ENCODE measurements at places on chromosomes 12 and 14.

DNA sequence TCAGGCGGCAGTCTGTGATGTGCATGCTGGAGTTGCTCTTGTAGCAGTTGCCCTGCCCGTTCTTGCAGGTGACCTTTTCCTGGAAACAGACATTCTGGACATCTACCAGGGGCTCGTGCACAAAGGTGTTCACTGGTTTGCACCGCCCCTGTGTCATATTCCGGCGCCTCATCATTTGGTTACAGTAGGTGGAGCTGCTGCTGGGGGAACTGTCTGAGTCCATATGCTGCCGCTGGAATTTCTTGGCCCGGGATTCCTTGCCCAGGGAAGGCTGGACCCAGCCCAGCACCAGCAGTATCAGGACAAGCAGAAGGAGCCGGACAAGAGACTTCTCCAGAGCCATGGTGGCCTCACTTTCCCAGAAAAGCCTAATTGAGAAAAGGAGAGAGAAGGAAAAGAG is 918 bp downstream of the RNASE1 start:
- no peak for DNase-seq

GRCh38 chr12:122374707-122375106 is 47.8 kb downstream of the CLIP1 start:
- DNase-seq: no peak

GRCh38 chr14:23013054-23013748 is 3.3 kb upstream of the C14orf93 start:
- DNase-seq: no peak

- no peak for DNase-seq
These were observed 25.9 kb downstream of the ARHGAP5 start for GRCh38 chr14:32102968-32103367.

DNA sequence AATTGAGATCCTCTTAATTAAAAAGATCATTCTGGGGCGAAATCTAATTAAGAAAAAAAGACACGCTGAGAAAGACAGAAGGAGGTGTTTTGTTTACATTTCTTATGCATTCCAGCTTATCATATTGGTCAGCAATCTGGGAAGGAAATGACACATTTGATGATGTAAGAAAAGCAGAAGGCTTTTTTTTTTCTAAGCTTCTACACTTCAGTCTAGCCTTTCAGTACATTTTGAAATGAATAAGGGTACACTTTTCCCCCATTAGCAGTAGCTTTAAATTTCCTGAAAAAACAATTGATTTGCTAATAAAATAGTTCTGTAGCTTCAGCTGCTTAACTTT is 5.9 kb upstream of the GSC start:
- peak; percentile 26 for DNase-seq

DNA sequence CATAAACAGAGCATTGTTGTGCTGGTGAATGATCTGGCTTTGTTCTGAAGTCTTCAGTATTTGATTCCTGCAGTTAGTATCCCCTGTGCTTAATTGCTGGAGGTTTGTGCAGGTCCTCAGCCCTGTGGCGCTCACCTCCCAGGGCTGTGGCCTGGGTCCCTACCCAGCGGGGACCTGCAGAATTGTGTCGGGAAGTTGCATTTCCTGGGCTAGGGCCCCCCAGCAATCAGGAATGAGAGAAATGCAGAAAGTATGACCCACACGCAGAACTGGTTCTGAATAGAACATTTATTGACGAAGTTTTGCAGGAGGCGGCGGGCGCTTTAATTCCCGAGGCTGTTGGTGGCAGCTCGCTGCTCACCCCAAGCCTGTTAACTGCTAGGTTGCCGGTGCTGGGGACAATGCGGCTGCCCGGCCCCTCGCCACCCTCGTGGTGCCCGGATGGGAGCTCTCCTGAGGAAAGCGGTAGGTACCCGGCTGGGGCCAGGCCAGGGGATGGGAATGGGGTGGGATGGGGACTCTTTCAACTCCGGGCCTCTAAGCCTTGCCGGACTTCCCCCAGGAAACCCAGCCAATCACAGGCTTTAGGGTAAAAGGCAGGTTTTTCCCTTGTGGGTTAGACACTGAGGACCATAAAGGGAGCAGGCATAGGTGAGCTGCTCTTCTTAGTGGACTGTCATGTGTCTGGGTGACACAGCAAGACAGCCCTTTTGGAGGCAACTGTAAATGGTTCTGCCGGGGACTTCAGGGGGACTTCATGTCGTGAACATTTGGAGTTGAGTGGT is 11.6 kb downstream of the PLEKHG3 start:
- no peak for DNase-seq

GRCh38 chr14:103558071-103558882 is 4.2 kb downstream of the BAG5 start:
- no peak for DNase-seq

DNA sequence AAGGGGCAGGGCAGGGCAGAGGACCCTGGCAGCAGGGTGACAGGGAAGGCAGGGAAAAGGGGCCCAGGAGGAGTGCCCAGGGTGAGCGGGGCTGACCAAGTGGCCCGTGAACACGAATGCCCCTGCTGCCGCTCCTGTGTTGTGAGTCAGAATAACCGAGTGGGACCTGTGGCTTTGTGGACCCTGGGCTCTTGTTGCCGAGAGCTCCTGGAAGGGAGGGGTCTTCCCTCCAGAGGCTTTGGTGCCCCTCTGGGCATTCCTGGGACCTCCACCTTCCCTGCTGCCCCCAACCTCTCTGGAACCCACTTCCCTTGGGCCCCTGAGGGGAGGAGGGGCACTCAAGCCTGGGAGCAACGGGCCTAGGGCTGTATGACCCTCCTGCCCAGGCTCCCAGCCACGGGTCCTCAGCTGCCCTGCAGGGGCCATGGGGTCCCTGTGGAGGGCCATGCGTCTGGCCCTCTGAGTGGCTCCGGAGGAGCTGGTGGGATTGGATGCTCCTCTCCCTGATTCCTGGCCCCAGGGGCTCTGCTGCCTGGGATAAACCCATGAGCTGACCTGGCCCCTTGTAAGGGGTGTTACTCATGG is 319.4 kb downstream of the TMEM121 start:
- DNase-seq: no peak

DNA sequence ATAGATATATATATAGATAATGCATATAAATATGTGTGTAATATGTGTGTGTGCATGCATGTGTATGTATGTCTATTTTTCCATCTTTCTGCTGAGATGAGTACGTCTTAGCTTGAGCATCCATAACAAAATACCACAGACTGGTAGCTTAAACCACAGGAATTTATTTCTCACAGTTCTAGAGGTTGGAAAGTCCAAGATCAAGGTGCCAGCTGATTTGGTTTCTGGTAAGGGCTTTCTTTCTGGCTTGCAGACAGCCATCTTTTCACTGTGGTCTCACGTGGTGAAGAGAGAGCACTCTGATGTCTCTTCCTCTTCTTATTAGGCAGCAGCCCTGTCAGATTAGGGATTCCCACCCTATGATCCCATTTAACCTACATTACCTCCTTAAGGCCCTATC is 47.3 kb downstream of the ACSM4 start:
- no peak for DNase-seq

- DNase-seq: peak; percentile 80
These were observed 47.3 kb upstream of the TMED10 start for GRCh38 chr14:75223664-75224154.

- no peak for DNase-seq
These were observed 236.6 kb downstream of the SEC23A start for GRCh38 chr14:38866461-38866860.

DNA sequence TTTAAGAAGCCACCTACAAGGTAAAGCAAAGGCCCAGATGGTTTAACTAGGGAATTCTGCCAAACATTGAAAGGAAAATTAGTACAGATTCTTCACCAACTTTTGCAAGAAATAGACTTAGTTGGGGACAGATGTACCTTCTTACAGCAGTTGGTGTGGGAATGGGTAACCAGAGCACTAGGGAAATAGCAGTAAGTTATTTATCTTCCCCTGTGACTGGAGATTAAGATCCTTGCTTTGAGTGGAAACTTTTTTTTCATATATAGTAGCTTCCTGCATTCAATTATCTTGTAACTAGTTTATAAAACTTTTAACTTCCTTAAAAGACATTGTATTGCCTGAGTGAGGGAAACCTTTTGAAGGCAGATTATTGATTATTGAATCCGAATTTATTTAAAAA is 44.2 kb downstream of the ARID2 start:
- DNase-seq: no peak

DNA sequence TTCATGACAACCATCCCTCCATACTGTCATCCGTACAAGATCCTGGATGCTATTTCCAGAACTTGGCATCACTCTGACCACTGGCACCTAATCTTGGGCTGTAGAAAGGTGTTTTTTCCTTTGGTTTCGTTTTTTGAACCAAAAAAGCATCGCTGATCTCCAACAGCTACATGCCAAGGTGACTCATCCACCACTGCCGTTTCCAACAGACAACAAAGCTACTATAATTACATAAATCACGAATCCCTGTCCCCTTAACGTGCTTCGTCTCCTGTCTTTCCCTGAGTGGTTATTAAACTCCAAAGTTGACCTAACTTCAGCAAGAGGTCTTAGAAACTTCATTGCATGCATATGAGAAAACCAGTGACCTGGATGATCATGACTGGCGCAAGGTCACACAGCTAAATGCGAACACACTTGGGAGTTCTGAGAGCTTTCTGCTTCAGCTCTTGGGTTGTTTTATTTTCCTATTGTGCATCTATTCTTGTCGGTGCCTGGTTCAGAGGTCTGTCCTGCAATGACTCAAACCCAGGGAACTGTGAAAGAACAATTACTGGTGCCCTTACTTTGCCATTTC is 99.9 kb downstream of the PPM1H start:
- DNase-seq: peak; percentile 48

GRCh38 chr12:83769151-83769550 is 1082.4 kb downstream of the TMTC2 start:
- DNase-seq: no peak

- no peak for DNase-seq
These were observed 8.4 kb upstream of the PIANP start for GRCh38 chr12:6708960-6709394.

- DNase-seq: no peak
These were observed 13.9 kb downstream of the FBXO34 start for GRCh38 chr14:55285048-55285652.

- DNase-seq: no peak
These were observed 352.7 kb upstream of the NAV3 start for GRCh38 chr12:77477907-77478533.

- peak; percentile 90 for DNase-seq
These were observed 45.4 kb downstream of the DCAF5 start for GRCh38 chr14:69107407-69108003.

DNA sequence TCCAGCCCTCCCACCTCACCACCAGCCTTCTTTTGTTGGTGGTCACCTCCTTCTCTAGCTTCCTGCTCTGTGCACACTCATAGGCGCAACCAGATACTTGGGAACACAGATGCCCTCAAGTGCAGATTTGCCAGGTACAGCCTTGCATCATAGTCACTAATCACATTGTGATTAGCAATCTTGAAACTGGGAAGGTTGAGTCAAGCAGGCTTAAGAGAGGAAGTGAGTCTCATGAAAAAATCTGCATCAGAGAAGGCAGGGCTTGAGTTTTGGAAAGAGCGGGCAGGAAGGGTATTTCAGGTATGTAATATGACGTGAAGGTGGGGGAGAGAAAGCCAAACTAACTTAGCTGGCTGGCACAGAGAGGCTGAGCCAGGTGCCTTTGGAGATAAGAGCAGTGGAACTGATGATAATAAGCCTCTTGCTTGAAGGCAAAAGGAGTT is 2.7 kb upstream of the RABGGTA start:
- no peak for DNase-seq

- DNase-seq: no peak
These were observed 61.1 kb downstream of the TESC start for GRCh38 chr12:117038023-117038680.

DNA sequence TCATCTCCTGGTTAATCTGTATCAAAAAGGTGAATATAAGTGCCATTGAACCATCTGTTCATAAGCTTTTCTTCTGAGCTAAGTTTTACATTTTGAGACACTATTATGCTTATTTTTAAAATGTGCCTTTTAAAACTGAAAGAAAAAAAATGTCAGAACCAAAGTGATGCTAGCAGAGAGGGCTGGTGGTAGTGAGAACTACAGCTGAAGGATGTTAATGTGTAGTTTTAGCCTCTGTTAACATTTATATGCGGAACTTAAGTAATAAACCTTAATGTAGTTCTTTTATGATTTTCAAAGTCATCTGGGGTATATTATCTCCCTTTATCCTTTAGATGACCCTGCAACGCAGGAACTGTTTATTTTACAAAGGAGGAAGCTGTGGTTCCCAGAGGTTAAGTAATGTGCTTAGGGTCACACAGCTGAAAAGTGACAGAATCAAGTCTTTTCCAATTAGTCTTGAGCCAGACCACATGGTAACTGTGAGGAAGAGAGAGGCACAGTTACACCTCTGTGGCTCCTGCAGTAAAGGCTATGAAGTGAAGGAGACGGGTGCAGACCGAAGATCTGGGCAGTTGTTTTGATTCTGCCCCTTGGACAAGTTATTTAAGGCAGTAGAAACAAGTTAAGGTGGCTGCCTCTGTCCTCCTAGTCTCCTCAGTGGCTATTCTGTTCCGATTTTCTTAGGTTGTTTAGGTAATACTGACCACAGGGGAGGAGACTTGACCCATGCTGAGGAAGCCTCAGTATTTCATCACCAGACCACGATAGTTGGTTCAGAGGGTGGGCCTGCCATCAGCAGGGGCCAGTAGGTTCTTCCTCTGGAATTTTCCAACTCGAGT is 23.9 kb downstream of the GNG2 start:
- DNase-seq: no peak

DNA sequence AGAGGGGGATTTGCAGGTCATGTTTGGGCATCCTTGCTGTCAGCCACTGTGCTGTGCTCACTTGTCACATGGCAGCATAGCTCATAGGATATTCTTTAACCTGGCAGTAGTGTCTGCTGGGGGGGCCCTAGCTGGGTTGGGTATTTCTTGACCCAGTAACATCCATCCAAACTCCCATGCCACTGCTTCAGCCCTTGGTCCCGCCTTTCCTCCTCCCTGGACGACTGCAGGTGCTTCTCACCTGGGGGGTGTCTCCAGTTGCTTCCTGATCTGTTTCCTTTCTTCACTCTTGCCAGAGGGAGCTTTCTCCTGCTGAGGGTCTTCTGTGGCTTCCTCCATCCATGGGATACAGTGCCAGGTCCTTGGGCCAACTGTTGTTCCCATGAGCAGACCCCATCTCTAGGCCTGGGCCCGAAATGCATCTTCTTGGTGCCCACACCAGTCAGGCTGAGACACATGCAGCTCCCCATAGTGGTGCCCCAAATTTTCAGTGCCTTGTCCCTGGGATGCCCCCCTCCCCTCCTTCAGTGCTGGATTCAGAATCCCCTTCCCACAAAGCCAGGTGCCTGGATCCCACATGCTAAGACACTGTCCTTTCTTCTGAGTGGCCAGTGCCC is 20.5 kb downstream of the C14orf132 start:
- DNase-seq: no peak

DNA sequence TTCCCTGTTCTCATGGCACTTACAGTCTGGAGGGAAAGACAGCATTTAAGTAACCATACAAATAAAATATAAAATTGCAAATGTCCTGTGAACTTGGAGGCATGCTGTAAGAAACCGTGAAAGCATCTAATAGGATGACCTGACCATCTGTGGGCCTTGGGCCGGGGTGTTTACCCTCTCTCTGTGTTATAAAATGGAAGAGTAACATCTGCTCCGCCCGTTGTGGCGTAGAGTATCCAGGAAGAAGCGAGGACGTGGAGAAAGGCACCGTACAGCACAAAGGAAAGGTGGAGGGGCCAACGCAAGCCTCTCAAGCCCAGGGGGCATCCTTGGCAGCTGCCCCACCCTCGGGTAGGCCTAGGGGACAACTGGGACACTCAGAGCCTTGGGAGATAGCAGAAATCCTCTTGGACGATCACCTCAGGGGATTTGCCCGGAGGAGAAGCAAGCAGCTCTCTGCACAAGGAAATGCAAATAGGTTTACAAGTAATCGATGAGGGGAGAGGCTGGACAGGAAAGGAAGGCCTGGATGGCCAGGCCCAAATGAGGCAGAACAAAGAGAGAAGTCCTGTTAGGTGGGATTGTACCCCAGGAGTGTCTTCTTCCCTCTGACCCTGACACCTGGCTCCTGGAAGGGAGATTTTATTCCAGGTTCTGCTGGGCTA is 26.2 kb downstream of the VSX2 start:
- no peak for DNase-seq

All from HTR-8/SVneo (cell line).